Panc1 (cell line): ENCODE measurements at places on chromosomes 11 and 22.

DNA sequence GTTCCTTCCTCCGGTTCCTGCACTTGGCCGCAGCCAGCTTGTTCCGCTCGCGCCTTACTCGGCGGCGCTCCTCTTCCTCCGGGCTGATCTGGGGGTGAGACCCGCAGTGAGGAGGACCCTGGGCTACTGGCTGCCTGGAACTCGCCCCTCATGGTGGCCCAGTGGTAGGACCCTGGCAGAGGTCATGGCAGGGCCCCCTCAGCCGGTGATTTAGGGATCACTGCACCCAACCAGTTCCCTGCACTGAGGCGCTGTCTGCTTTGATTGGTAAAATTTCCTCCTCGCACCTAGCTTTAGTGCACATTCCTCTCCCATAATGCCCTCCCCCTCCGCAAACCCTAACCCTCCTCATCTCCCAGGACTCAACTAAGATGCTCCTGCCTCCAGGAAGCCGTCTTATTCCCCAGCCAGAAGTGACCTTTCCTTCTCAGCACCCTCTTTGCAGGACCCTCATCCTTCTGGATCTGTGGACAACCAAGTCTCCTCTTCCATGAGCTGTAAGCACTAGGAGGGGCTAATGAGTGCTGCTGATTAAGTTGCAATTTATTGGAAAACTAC, 3.6 kb downstream of the CCDC85B start:
- DNase-seq: no peak
- peak overlapping the region; percentile 17 for H3K4me3 ChIP-seq
- H3K27me3 ChIP-seq: no peaks in the 10 kb centered on the region
- peaks cover 63% of the 10 kb centered on the region for H3K4me1 ChIP-seq
- peak overlapping the region; percentile 87 for H3K27ac ChIP-seq

GRCh38 chr11:57203359-57203758, 21.6 kb downstream of the LRRC55 start:
- no peak overlapping the region for H3K27ac ChIP-seq
- H3K4me1 ChIP-seq: no peaks in the 10 kb centered on the region
- H3K36me3 ChIP-seq: no peaks in the 10 kb centered on the region
- peaks cover 6% of the 10 kb centered on the region for H3K27me3 ChIP-seq
- H3K4me3 ChIP-seq: no peak overlapping the region

GRCh38 chr11:65016705-65017104, 2.7 kb downstream of the ARL2 start:
- H3K27me3 ChIP-seq: no peaks in the 10 kb centered on the region
- H3K4me1 ChIP-seq: peaks cover 7% of the 10 kb centered on the region; the same call in 1 of the 2 replicates
- no peak overlapping the region for H3K4me3 ChIP-seq
- no peak overlapping the region for H3K27ac ChIP-seq

- no peak overlapping the region for H3K27ac ChIP-seq
- peaks cover 14% of the 10 kb centered on the region for H3K27me3 ChIP-seq
- H3K36me3 ChIP-seq: no peaks in the 10 kb centered on the region
- H3K4me1 ChIP-seq: no peaks in the 10 kb centered on the region; the same call in 1 of the 2 replicates
- H3K4me3 ChIP-seq: no peak overlapping the region
These were observed 168.8 kb downstream of the RCN1 start for GRCh38 chr11:32259641-32260081.

- no peak overlapping the region for H3K4me3 ChIP-seq
- H3K27me3 ChIP-seq: peaks cover 23% of the 10 kb centered on the region
- no peaks in the 10 kb centered on the region for H3K4me1 ChIP-seq
- no peak for DNase-seq
- no peak overlapping the region for H3K27ac ChIP-seq
These were observed 13.8 kb upstream of the POGLUT3 start for GRCh38 chr11:108511851-108512474.

DNA sequence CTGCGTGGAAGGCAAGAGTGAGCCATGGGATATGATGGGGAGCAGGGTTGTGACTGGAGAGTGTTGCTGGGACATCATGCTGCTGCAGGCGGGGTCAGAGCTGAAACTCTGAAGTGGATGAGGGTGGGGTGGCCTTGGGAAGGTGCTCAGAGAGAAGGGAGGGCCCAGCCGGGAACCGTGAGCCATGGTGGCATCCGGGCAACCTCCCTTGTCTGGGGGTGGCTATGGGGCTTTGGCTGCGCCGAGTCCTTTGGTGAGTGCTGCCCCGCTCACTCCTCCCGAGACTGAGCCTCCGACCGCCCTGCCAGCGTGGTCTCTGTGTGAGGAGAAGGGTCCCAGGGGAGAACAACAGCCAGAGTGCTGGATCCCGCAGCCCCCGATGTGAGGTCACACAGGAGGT, 632.0 kb downstream of the BRD1 start:
- no peak overlapping the region for H3K4me3 ChIP-seq
- H3K36me3 ChIP-seq: no peaks in the 10 kb centered on the region
- no peak for DNase-seq
